ENCODE measurements at places on chromosomes 2 and 18. TPM values are rescaled to one million over a fixed set of nuclear protein-coding genes. Genes with fewer than 3 reads are reported as not detected.

DNA sequence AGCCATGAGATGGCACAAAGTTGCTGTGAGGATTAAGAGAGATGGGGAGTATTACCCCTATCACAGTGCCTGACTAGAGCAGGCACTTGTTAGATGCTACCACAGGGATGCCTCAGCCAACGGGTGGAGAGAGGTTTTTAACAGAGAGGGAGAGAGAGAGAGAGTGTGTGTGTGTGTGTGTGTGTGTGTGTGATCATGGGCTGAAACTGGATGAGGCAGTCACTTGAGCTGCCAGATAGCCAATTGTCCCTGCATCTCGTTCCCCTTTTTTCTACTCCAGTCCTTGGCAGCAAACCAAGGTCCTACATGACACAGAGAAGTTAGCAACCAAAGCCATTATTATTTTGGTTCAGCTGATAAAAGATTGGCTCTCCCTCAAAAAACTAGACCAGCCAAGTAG, 3.0 kb downstream of the CD8A start:
- no peaks in the 10 kb centered on the region for H3K27me3 ChIP-seq
- peak overlapping the region; percentile 91 for H3K27ac ChIP-seq
- peaks cover 6% of the 10 kb centered on the region for H3K36me3 ChIP-seq
- DNase-seq = no peak

The FER1L5 gene
- not detected for total RNA-seq

- peaks cover 48% of the 10 kb centered on the region for H3K4me1 ChIP-seq
- H3K27ac ChIP-seq = no peak overlapping the region
- H3K4me3 ChIP-seq = peak overlapping the region; percentile 18
- no peaks in the 10 kb centered on the region for H3K36me3 ChIP-seq
These were observed 85.4 kb downstream of the RTN4 start for GRCh38 chr2:54964816-54965215.

The MRPL53 gene
- 94.5 TPM for total RNA-seq

GRCh38 chr2:53508667-53509066, 258.9 kb upstream of the CHAC2 start:
- no peak overlapping the region for H3K27ac ChIP-seq
- no peaks in the 10 kb centered on the region for H3K4me1 ChIP-seq
- no peak for DNase-seq
- no peak overlapping the region for H3K4me3 ChIP-seq
- H3K36me3 ChIP-seq = no peaks in the 10 kb centered on the region

DNA sequence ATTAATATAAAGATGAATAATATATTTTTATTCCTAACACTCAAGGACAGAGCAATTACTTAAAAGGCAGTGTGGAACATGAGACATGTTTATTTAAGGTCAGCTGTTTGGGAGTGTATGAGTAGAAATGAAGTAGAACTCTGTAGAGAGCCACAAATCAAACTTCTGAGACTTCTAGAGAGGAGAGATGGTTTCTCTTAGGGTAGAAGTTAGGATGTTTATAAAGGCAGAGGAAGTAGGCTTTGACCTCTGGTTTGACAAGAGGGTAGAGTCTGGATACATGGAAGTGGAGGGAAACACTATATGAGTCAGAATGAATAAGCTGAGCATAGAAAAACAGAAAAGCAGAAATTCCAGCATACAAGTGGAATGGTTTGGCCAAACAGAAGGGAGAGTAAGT, 262.1 kb upstream of the KLHL14 start:
- H3K4me1 ChIP-seq = no peaks in the 10 kb centered on the region
- no peaks in the 10 kb centered on the region for H3K27me3 ChIP-seq
- no peak for DNase-seq
- H3K4me3 ChIP-seq = no peak overlapping the region

The YWHAQ gene
- total RNA-seq = 221 TPM

The RNF144A gene
- total RNA-seq = 66.1 TPM

Measured in natural killer cell treated with Interleukin-12 subunit alpha and Interleukin-12 subunit beta and Interleukin-15 and Interleukin-18, amount 100 ng/mL, for 72 hours (primary cell).